Breast epithelium (tissue), 4 donors: ENCODE measurements at places on chromosomes 7 and 10.

DNA sequence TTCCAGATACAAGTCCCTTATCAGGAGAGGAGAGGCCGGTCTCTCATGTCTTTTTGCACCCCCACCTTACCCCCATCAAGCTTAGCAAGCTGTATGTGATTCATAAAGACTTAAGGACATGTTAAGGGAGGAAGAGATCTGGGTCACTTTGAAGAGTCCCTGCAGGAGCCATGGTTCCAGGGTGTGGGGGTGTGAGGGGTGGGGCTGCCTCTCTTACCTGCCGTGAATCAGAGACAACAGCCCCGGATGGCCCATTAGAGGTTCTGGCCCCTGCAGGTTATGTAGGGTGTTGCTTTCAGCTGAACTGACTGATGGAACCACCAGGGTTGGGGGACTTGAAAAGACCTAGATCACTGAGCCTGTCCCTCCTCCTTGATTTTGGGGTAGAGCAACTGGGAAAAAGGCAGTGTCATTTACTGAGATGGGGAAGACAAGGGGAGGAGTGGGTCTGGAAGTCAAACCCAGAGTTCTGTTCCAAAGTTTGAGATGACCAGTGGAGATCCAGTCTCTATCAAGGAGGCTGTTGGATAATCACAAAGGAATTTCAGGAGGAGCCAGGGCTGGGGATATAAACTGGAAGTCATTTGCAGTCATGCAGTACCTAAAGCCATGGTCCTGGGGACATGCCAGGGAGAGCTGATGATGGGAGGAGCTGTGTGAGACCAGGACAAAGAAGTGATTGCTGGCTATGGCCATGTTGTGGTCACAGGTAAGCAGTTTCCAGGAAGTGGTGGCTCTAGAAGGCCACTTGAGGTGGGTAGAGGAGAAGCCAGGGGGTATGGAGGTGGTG, 23.1 kb downstream of the ADAMTS14 start:
- no peak overlapping the region for H3K27ac ChIP-seq
- H3K27me3 ChIP-seq, result no peaks in the 10 kb centered on the region
- no peak for DNase-seq
- H3K36me3 ChIP-seq, result no peaks in the 10 kb centered on the region

DNA sequence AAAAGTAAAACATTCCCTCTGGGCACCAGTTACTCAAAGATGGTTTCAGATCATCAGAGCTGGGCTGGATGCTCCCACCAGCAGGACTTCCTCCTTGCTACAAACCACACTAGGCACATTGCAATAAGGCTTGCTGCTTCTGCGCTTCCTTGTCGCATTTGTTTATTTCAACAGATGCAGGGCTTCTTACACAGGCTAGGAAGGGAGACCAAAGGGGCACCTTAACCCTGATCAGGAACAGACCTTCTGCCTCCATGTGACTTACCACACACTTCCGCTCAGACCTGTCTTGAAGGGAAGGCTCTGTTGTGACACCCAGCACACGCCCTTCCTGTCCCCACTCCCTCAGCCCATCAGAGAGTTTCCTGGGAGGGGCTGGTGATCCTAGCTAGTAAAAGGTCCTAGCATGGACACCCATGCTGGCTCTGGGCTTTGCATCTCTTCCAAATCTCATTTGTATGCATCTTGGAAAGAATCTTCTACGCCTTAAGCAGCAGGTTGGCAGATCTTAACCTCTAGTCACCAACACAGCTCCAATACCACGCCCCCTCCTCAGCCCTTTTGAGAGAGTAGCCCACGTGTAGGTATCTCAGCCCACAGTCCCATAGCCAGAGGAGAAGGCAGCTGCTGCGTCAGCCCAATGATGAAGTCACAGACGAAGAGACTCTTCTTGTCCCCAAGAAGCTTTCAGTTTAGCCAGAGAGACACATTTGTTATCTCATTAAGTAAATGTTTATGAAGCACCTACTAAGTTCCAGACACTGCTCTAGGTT, 47.1 kb upstream of the SVIL start:
- DNase-seq, result no peak
- H3K36me3 ChIP-seq, result no peaks in the 10 kb centered on the region
- H3K27me3 ChIP-seq, result no peaks in the 10 kb centered on the region

- no peak overlapping the region for H3K27ac ChIP-seq
- H3K4me3 ChIP-seq, result no peak overlapping the region
- no peaks in the 10 kb centered on the region for H3K4me1 ChIP-seq
- DNase-seq, result no peak
- no peaks in the 10 kb centered on the region for H3K27me3 ChIP-seq
These were observed 85.5 kb upstream of the GDF10 start for GRCh38 chr10:47214520-47214919.

DNA sequence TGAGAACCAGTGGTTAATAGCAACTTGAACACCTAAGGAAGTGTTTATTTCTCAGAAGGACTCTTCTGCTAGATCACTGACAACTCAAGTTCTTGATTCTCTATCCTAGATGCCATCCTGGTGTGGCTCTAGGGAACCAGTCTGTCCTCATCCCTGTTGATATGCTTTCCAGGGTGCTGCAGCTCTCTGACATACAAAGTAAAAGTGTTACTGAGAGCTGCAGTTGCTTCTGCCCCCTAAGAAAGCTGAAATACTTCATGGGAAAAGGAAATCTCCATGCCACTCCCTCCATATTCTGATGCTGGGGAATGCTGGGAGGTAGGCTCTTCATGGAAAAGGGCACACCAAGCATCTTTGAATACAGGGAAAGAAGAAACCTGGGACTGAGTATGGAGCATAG, 168.1 kb downstream of the KLF6 start:
- peaks cover 5% of the 10 kb centered on the region for H3K36me3 ChIP-seq
- H3K27me3 ChIP-seq, result no peaks in the 10 kb centered on the region
- no peak overlapping the region for H3K27ac ChIP-seq
- no peaks in the 10 kb centered on the region for H3K4me1 ChIP-seq

- H3K27ac ChIP-seq, result no peak overlapping the region
- no peaks in the 10 kb centered on the region for H3K4me1 ChIP-seq
- H3K36me3 ChIP-seq, result no peaks in the 10 kb centered on the region
- H3K27me3 ChIP-seq, result no peaks in the 10 kb centered on the region
These were observed 145.3 kb downstream of the MAGI2 start for GRCh38 chr7:79308192-79308591.

DNA sequence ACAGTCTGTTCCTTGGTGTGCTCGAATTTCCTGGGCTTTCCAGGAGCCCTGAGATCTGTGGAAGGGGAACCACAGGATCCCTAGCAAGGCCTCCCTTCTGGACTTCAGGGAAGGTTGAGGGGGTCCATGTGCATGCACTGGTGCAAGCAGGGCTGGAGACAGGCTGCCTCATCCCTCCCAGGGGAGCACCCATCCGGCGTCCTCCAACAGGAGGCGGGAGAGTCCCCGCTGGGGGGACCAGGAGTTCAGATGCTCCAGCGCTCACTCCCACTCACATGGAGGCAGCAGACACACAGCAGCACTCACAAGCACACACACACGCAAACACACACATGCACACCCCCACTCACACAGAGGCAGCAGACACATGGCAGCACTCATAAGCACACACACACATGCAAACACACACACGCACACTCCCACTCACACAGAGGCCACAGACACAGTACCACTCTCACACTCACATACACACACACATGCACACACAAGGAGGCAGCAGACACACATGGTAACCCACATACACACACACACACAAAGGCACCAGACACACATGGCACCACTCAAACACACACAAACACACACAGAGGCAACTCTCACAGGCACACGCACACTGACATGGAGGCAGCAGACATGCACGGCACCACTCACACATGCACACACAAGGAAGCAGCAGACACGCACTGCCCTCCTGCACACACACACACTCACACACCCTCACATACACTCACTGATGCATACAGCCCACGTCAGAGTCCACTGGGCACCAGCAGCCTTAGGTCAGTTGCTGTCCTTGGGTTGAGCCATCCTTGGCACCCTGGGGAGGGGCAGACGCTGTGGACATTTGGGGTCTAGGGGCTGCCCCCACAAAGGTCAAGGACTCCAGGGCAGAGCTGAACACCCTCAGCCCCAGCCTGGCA, 247.0 kb upstream of the PPP2R2D start:
- DNase-seq, result no peak
- no peaks in the 10 kb centered on the region for H3K36me3 ChIP-seq
- H3K27me3 ChIP-seq, result peaks cover 30% of the 10 kb centered on the region
- no peaks in the 10 kb centered on the region for H3K4me1 ChIP-seq
- H3K27ac ChIP-seq, result no peak overlapping the region

GRCh38 chr7:11486271-11486670, 345.7 kb downstream of the THSD7A start:
- H3K27me3 ChIP-seq, result no peaks in the 10 kb centered on the region
- no peak overlapping the region for H3K4me3 ChIP-seq
- H3K36me3 ChIP-seq, result no peaks in the 10 kb centered on the region
- DNase-seq, result no peak
- no peaks in the 10 kb centered on the region for H3K4me1 ChIP-seq
